Stimulated activated CD4-positive, alpha-beta T cell treated with anti-CD3 and anti-CD28 coated beads, TNF-alpha, amount 100 ng/mL, for 48 hours (primary cell): ENCODE measurements at places on chromosomes 6 and 20.

- no peak for DNase-seq
Measured at GRCh38 chr20:63362436-63363009, 1.4 kb upstream of the CHRNA4 start.

GRCh38 chr6:15499591-15499990, 163.2 kb downstream of the DTNBP1 start:
- DNase-seq = no peak

- DNase-seq = no peak
Measured at GRCh38 chr6:37366910-37367309, 13.1 kb downstream of the RNF8 start.

DNA sequence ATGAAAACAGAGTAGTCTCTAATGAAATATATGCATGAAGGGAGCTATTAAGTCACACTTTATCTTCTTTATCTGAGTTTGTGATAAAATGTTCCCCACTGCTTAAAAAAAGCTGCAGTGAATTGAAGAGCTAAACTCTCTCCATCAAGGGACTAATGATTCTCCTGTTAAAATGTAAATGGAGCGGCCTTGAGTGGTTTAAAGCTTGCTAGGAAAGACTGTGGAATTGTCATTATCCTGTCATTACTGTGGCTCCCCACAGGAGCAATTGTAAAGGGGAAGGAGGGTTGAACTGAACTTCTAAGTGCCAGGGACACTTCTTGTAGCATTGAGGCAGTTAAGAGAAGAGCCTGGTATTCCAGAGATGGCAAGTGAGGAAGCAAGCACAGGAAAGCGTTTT, 17.3 kb upstream of the CNR1 start:
- no peak for DNase-seq

DNA sequence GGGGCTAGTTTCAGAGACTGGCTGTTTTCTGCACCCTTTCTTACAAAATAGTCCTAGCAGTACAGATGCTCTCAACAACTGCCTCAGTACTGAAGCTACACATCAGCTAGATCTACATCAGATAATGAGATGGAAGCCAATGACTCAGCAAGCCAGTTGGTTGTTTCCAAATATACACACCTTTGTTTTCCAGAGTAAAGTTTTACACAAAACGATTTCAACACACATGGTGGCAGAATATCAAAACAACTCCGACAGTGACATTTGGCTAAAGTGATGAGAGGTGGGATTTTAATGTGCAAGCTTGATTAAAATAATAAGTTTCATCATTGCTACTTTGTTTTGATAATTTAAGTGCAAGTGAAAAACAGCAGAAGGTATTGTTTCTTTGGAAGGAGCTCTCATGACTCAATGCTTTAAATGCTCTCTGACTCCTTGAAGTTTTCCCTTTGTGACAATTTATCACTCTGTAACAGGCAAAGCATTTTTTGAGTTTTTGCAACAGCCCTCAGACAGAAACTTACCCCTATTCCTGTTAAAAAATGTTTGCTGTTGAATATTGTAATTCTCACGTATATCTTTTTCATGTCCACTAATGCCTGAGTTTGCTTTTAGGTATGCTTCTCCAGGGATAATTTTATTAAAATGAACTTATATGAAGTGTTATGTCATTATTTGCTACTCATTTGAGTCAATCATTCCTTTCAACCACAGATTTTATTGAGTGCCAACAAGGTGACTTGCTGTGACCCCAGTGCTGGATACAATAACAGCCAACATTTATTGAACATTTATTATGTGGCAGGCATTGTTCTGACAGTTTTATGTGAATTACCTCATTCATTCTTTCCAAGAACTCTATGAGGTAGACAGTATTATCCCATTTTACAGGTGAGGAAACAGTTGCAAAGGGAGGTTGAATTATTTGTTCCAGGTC, 882.0 kb downstream of the TFAP2A start:
- DNase-seq = no peak

GRCh38 chr20:61560361-61560853, 308.3 kb downstream of the CDH4 start:
- no peak for DNase-seq

GRCh38 chr20:51221791-51222408, 199.0 kb upstream of the KCNG1 start:
- no peak for DNase-seq

DNA sequence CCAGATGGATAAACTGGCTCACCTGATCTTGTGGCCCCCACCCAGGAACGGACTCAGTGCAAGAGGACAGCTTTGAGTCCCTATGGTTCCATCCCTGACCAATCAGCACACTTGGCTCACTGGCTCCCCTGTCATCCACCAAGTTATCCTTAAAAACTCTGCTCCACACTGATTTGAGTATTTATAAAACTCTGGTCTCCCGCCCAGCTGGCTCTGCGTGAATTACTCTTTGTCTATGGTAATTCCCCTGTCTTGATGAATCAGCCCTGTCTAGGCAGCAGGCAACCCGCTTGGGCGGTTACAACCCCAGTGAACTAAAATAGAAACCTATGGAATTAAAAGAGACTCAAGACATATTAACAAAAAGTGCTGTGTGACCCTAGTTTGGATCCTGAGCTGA, 38.1 kb upstream of the CD83 start:
- peak; percentile 29 for DNase-seq

DNA sequence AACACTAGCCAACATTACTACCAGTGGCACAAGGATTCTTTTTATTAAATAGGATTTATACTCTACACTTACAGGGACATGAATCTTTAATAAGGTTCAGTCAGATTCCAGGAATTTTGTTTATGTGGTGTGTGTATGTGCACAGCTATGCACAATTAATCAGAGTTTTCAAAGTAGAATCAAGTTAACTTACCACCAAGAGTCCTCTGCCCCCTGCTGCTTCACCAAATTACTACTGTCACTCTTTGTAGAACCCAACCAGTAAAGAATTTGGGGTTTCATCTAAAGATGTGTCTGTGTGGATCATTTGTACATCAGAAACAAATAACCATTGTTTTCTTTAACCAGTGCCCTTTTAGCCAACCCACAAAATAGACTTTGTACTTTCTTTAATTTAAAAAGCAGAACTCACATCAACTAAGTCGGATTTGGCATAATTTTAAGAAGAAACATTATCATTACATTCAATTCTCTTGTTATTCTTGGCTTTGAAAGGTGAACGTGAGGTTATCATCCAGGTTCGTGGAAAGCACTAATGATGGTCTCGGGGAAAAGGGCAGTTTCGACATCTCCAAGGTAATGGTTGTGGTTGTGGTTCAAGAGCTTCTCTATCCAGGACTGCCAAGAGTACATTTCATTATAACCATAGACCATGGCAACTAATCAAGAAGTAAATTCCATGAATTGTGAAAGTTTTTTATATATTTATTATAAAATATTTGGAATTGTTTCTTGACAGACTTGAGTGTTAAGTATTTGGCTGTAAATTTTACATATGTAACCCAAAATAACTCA, 514.3 kb upstream of the ID4 start:
- DNase-seq = no peak

DNA sequence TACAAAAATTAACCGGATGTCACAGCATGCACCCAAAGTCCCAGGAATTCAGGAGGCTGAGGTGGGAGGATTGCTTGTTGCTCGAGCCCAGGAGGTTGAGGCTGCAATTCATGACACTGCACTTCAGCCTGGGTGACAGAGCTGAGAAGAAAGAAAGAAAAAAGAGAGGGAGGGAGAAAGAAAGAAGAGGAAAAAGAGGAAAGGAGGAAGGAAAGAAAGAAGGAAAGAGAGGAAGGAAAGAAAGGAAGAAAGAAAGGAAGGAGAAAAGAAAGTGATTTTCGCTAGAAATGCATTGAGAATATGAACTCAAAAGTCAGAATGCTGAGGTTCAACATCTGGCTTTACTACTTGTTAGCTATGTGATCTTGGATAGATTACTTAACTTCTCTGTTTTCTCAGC, 6.6 kb downstream of the SENP6 start:
- no peak for DNase-seq

DNA sequence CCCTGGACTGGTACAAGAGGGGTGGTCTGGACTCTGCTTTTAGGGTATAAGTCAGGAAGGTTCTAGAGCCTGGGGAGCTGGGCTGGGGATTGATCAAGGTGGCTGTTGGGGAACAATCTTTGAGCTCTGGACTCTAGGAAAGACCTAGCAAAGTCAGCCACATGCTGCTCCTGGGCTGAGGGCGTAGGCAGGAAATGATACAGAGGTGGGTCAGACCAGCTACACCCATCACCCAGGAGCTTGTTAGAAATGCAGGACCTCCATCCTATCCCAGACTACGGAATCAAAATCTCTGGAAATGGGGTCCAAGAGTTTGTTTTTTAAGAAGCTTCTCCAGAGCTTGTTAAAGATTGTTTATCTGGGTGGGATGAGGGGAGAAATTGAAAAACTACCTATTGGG, 9.4 kb downstream of the ADTRP start:
- DNase-seq = no peak
